Glutamatergic neuron (in vitro differentiated cells): ENCODE measurements at places on chromosomes 12 and 14. TPM values are rescaled to one million over a fixed set of nuclear protein-coding genes. Genes with fewer than 3 reads are reported as not detected.

DNA sequence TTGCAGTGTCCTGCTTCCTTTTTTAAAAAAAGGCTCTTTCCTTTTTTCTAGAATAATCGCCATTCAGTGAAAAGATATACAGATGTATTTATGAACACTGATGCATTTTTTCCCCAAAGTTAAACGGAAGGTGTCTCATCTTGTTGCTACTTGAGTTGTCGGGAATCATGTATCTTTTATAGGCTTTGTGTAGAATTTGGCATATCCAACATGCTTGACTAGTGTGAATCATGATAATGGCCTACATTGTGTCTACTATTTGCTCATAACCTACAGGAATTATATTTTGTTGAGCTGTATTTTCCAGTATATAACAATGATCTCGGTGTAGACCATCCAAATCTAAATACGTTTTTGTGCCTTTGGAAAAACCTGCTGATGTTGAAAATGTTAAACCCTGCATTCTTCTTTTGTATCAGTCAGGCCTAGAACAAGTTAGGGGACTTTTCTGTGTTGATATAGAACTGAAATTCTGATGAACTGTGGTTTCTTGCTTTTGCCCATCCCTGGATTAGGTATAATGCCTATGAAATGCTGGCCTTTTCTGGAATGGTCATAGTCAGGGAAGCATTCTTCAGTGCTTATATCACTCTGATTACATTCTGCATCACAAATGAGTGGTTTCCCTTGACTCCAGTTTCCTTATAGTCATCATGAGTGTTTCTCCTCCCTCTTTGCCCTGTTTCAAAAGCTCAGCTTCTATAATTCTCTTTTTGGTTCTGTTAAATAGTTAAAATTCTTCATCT is 10.8 kb downstream of the BMAL2 start:
- H3K27ac ChIP-seq: no peak overlapping the region
- no peak overlapping the region for H3K4me3 ChIP-seq
- DNase-seq: no peak
- H3K27me3 ChIP-seq: no peaks in the 10 kb centered on the region
- H3K36me3 ChIP-seq: no peaks in the 10 kb centered on the region

DNA sequence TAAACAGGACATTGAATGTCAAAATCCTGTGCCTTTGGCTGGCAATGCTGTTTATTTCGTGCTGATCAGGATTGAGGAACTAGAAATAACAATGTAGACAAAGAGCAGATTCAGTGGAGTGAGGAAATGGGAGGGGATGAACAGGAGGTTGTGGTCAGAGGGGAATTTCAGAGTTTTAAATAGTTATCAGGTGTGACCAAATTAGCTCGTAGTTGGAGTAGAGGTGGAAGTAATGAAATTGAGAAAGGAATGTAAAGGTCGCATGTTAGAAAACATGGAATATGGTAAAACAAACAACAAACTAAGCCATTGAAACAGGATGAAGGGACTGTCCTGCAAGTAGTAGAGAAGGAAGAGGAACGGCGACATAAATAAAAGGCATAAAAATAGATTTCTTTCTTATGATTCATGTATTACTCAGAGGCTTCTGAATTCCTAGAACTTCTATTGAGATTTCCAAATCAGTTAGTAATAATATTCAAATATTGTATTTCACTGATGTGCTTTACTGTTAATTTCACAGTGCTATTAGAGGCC is 9.5 kb upstream of the SAV1 start:
- no peak for DNase-seq
- no peaks in the 10 kb centered on the region for H3K27me3 ChIP-seq
- H3K4me3 ChIP-seq: no peak overlapping the region
- no peaks in the 10 kb centered on the region for H3K4me1 ChIP-seq
- H3K27ac ChIP-seq: no peak overlapping the region
- H3K36me3 ChIP-seq: no peaks in the 10 kb centered on the region

DNA sequence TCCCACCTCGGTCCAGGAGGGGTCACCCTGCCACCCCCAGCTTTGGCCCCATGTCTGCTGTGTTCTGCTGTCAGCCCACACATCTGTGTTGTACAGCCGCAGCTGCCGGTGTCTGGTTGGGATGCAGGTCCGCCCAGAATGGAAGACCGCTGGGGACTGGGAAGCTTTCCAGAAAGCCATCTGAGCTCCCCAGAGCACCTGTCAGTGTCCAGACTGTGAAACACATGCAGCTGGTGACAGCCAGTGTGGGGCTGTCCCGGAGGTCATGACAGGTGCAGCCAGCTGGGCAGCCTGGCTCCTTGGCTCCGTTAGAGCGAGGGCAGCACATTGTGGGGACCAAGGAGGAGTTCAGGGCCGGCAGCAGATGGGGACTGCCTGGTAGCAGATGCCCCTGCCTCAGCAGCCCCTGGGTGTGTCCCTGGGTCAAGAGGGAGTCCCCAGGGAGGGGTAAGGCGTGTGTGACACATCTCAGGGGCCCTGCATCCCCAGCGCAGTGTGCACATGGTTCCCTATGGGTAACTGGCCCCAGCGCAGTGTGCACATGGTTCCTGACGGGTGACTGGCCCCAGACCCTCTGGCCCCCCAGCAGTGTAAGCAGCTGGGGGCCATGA is 16.4 kb downstream of the CEP170B start:
- no peaks in the 10 kb centered on the region for H3K36me3 ChIP-seq
- DNase-seq: peak; percentile 90
- peak overlapping the region; percentile 99 for H3K27ac ChIP-seq
- H3K27me3 ChIP-seq: peaks cover 21% of the 10 kb centered on the region
- H3K4me1 ChIP-seq: peaks cover 15% of the 10 kb centered on the region

- no peak overlapping the region for H3K4me3 ChIP-seq
- H3K36me3 ChIP-seq: no peaks in the 10 kb centered on the region
- H3K27ac ChIP-seq: no peak overlapping the region
- H3K4me1 ChIP-seq: peaks cover 4% of the 10 kb centered on the region
- H3K27me3 ChIP-seq: peaks cover 2% of the 10 kb centered on the region
These were observed 171.2 kb upstream of the CDKN3 start for GRCh38 chr14:54225457-54226060.

GRCh38 chr12:75760573-75761294 is 249.3 kb upstream of the KRR1 start:
- peak overlapping the region; percentile 69 for H3K27ac ChIP-seq
- H3K4me3 ChIP-seq: no peak overlapping the region
- peaks cover 2% of the 10 kb centered on the region for H3K27me3 ChIP-seq
- DNase-seq: no peak

GRCh38 chr14:53190938-53191337 is 37.8 kb upstream of the DDHD1 start:
- no peak for DNase-seq
- H3K27ac ChIP-seq: no peak overlapping the region
- H3K4me1 ChIP-seq: no peaks in the 10 kb centered on the region
- no peaks in the 10 kb centered on the region for H3K36me3 ChIP-seq
- H3K27me3 ChIP-seq: peaks cover 2% of the 10 kb centered on the region

DNA sequence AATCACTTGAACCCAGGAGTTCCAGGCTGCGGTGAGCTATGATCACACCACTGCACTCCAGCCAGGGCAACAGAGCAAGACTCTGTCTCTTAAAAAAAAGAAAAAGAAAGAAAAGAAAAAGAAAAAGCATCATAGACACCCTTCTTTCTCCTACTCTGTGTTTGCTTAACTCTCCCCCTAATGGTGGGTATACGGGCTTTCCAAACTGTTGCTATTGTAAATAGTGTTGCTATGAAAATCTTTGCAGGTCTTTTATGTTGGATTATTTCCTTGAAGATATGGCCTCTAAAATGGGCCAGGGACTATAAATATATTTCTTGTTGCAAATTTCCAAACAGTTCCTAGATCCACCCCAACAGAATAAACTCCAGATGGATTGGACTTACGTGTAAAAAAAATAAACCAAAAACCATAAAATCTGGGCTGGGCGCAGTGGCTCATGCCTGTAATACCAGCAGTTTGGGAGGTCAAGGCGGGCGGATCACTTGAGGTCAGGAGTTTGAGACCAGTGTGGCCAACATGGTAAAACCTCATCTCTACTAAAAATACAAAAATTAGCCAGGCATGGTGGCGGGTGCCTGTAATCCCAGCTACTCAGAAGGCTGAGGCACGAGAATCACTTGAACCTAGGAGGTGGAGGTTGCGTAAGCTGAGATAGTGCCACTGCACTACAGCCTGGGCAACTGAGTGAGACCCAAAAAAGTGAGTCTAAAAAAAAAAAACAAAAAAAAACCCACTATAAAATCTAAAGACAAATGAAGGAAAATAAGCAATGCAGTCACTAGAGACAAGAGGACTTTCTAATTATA is 25.9 kb downstream of the NFKBIA start:
- H3K4me3 ChIP-seq: no peak overlapping the region
- no peaks in the 10 kb centered on the region for H3K4me1 ChIP-seq
- no peak for DNase-seq
- H3K36me3 ChIP-seq: no peaks in the 10 kb centered on the region
- H3K27me3 ChIP-seq: no peaks in the 10 kb centered on the region
- no peak overlapping the region for H3K27ac ChIP-seq

DNA sequence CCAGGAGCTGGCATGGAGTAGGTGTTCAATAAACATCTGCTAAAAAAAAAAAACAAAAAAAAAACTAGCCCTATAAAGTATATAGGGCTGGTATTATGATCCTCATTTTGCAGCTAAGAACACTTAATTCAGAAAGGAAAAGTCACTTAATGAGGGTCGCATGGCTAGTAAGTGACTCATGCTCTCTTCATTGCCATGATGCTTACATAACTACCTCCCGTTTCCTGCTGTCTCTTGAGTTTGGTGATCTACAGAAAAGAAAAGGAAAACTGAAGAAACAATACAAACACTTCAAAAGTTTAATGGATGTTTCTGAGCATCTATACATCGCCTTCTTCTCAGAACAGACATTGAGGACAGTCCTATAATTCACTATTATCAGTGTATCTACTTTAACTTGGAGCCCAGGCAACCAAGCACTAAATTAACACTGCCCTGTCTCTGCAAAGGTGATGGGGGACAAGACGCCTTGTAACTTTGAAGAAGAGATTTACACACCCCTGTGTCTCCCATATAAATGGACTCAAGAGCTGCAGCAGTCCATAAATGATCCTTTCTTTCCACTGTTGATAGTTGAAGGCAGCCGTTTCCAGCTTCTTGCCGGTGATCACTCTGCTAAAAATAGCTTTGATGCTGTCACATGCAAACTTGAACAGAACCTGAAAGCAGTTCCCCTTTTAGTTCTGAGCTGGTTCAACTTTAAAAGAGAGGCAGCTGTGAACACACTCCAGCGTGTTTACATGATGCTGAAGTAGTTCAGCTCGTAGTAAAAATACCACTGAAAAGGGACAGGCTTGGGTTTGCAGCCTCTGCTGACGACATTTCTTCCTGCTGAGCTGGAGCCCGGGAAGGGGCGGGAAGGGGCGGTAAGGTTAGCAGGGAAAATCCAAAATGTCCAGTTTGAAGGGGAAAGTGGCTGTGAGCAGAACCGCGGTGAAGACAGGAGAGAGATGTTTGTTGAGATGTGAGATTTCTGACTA is 113.3 kb downstream of the FOXN3 start:
- H3K4me1 ChIP-seq: peaks cover 46% of the 10 kb centered on the region
- H3K4me3 ChIP-seq: peak overlapping the region; percentile 71
- peak overlapping the region; percentile 89 for H3K27ac ChIP-seq
- DNase-seq: no peak
- peaks cover 10% of the 10 kb centered on the region for H3K27me3 ChIP-seq

- DNase-seq: no peak
- peak overlapping the region; percentile 99 for H3K4me3 ChIP-seq
- H3K36me3 ChIP-seq: no peaks in the 10 kb centered on the region
- H3K27me3 ChIP-seq: peaks cover 5% of the 10 kb centered on the region
- peaks cover 33% of the 10 kb centered on the region for H3K4me1 ChIP-seq
- peak overlapping the region; percentile 59 for H3K27ac ChIP-seq
These were observed 1.7 kb downstream of the CDKN1B start for GRCh38 chr12:12718853-12719252.

DNA sequence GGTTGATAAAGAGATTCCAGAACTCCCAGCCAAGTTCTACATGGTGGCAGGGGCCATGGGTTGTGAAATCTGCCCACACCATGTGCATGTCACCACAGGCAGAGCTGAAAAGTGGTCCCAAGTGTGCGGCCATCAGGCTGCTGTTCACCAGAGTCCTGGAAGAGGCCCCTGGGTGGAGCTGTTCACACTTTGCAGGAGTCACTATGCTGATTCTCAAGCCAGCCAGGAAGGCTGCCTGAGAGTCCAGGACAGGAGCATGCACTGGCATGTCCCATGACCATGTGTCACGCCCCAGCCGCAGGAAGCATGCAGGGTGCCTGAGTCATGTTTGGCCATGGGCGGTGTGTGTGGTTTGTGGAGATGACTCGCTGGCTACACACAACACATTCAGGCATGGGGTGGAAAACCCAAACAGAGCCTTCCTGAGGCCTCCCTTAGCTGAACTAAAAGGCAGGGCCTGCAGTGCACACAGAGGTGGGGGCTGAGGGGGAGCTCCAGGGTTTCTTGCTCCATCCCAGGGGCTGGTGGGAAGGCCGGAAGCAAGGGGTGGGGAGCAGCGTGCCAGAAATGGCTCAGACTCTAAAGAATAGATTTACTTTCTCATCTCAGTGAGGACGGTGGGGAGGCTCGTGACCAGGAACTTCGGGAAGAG is 19.4 kb downstream of the ABCB9 start:
- DNase-seq: no peak
- no peaks in the 10 kb centered on the region for H3K36me3 ChIP-seq
- no peaks in the 10 kb centered on the region for H3K4me1 ChIP-seq
- H3K27me3 ChIP-seq: peaks cover 2% of the 10 kb centered on the region
- no peak overlapping the region for H3K4me3 ChIP-seq

DNA sequence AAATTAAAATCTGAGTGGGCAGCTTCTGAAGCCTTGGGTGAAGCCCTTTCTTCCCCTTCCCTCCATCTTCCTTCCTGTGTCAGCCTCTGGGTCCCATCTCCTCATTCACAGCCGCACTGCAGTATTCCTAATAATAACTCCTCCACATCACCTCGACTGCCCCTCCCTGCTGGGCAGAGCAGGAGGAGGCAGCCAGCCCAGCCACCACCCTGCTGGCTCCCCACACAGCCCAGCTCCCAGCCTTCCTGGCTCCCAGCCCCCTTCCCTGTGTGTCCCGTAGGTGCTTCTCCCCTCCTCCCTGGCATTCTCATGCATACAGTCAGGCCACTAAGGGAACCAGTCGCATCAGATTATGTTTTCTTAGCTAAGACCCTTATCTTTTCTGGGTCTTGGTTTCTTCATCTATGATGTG is 3.7 kb downstream of the IFFO1 start:
- DNase-seq: no peak
- H3K36me3 ChIP-seq: peaks cover 7% of the 10 kb centered on the region
- H3K27me3 ChIP-seq: peaks cover 25% of the 10 kb centered on the region

DNA sequence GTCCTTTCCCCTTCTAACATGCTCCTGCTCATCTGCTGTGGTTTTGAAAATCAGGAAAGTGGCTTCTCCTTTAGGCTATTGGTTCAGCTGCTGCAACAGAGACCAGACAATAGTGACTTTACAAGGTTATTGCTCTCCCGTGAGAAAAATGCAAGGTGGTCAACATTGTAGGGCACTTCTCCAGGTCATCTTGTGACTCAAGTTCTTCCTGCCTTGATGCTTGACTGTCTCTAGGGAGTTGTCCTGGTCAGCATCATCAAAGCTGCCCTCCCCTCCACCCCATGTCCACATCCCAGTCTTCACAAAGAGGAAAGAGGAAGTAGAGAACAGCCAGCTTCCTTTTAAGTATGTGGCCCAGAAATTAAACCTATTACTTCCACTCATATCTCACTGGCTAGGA is 3.9 kb upstream of the TMEM63C start:
- H3K4me1 ChIP-seq: peaks cover 9% of the 10 kb centered on the region
- H3K27me3 ChIP-seq: peaks cover 2% of the 10 kb centered on the region
- H3K36me3 ChIP-seq: no peaks in the 10 kb centered on the region
- DNase-seq: no peak
- H3K4me3 ChIP-seq: no peak overlapping the region
- H3K27ac ChIP-seq: no peak overlapping the region

The KSR2 gene
- 0.47 TPM for total RNA-seq

The SLC17A8 gene
- total RNA-seq: 0.25 TPM

The SCNN1A gene
- total RNA-seq: 0.74 TPM

The KRT83 gene
- total RNA-seq: not detected

The KRT81 gene
- total RNA-seq: not detected

The TMEM52B gene
- not detected for total RNA-seq

The TMEM260 gene
- total RNA-seq: 35.4 TPM
